GF-D8 (cell line): ENCODE measurements at places on chromosomes 16 and 17.
A peak's percentile ranks its signal among the peaks of the same experiment; 100 is the strongest.

DNA sequence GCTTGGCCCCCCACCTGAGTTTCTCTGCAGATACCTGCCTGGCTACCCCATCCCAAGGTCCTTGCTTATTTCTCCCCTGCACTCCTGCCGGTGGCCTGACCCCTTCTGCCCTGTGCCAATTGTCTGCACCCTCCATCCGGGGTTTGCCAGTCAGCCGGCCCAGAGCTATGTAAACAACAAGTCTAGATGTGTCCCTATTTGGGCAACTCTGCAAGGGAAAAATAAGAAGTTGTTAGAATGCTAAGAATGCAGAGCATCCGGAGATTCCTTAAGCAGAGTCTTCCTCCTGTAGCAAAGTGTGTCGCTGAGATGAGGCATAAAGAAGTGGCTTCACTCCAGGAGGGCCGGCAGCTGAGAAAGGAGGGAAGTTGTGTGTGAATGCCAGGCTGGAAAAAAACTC, 46.6 kb downstream of the RGS9 start:
- DNase-seq: no peak

DNA sequence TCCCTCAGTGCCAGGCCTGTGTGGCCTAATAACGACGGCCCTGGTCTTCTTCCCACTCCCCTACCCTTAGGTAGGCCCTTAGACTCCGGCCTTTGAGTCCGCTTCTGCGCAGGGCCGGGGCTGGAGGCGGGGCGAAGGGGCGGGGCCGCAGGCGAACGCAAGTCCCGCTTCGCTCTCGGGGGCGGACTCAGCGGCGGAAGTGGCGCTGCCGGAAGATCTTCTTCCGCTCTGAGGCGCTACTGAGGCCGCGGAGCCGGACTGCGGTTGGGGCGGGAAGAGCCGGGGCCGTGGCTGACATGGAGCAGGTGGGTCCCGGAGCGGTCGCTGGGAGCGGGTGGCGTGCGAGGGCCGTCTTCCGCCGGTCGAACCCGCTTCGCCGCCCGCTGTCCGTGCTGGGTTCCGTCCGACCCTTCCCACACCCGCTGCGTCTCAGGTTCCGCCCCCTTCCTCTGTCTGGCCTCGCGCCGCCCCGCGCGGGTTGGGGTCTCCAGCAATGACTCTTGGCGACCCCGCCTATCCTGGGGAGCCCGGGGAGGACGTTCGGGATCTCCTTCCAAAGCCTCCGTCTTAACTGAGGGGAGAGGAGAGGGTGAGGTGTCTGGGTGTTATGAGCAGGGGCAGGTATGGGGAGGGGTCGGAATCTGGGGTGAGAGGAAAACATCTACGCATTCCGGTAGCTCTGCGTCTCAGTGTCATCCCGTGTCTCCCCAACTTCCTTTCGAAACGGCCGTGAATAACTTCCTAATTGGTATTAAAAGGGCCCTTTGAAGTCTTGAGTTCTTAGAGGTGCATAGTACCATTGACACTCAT, at the start of gene STARD3:
TSS of gene STARD3 (plus strand) at position 218 of the 810 bp plus-strand sequence. CDS start 16,388 bp downstream, outside the sequence.
- peak; percentile 67 for DNase-seq

GRCh38 chr16:85266857-85267256, 154.6 kb upstream of the CIBAR2 start:
- no peak for DNase-seq

- no peak for DNase-seq
These were observed 1.4 kb upstream of the MRPL28 start for GRCh38 chr16:371515-372301.

- DNase-seq: no peak
These were observed 2.6 kb downstream of the TMEM220 start for GRCh38 chr17:10727192-10727591.

- no peak for DNase-seq
These were observed 10.2 kb upstream of the HOXB9 start for GRCh38 chr17:48636177-48637018.

GRCh38 chr16:5175266-5175665, 77.7 kb upstream of the EEF2KMT start:
- DNase-seq: no peak

DNA sequence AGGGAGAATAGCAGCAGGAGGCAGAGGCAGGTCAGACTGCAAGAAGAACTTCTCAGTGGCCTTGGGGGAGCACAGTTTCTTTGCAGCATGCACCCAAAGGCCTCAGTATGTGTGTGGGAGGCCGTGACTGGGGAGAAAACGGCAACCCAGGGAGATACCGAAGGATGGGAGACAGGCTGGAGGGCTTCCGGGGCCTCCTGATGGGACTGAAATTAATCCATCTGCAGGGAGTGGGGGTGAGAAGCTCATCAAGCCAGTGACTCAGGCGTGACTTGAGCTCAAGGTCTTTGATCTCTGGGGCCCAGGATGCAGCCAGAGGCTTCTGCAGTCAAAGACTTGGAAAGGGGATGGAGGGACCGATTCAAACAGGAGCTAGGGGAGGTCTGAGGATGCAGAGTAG, 5.1 kb upstream of the C17orf113 start:
- no peak for DNase-seq

DNA sequence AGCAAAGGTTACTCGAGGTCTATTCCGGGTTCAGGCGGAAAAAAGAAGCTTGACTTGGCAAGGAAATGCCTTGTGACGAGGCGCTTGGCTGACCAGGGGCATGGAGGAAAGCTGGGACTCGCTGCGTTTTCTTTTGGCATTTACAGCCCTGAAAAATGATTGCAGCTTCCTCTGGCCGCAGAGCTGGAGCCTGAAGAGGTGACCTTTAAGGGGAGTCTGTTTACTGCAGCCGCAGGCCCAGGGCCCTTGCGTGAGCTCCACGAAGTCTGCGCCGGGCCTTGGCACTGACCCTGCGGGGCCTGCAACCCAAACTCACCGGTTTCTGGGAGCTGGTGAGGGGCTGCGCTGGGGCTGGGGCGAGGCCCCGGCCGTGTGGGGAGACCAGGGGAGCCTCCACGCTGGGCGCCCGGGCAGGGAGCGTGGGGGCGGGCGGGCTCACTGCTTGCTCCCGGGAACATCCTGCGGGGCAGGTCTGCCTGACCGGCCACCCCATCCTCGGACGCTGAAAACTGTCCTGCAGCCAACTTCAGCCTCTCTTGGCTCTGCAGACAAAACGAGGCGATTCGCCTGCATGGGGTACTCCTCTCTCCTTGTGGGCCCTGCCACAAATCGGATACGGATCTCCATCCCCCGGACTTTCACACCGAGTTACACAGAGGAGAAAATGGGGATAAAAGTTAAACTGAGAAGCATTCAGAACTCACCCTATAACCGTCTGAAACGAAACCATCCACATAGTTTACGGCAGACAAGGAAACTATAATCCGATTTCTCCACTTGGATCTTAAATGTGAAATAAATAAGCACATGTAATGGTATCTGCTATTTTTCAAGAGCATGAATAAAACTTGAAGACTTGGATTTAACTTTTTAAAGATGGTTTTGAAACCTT, 206.3 kb upstream of the FOXF1 start:
- no peak for DNase-seq

DNA sequence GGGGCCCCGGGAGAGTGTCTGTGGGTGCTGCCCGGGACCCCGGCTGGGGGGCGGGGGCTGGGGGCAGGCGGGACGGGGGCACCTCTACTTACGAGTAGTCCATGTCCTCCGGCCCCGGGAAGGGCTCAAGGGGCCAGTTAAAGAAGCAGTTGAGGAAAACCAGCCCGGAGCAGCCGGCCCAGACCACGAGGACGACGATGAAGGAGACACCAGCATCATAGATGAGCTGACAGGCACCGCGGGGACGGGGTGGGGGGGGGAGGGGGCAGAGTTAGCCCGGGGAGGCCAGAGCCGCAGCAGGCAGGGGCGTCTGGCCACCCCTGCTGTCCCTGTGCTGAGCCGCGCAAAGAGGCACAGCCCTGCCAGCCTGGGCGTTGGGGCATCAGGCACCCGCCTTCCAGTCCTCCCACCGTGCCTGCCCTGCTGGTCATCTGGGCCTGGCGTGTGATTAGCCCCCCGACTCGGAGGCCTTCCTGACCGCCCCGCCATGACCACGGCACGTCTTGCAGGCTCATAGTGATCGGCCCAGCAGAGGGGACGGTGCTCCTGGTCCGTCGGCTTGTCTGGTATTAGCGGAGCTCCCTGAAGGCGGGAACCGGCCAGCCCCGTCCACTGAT, 29.0 kb upstream of the PITPNA start:
- DNase-seq: no peak

DNA sequence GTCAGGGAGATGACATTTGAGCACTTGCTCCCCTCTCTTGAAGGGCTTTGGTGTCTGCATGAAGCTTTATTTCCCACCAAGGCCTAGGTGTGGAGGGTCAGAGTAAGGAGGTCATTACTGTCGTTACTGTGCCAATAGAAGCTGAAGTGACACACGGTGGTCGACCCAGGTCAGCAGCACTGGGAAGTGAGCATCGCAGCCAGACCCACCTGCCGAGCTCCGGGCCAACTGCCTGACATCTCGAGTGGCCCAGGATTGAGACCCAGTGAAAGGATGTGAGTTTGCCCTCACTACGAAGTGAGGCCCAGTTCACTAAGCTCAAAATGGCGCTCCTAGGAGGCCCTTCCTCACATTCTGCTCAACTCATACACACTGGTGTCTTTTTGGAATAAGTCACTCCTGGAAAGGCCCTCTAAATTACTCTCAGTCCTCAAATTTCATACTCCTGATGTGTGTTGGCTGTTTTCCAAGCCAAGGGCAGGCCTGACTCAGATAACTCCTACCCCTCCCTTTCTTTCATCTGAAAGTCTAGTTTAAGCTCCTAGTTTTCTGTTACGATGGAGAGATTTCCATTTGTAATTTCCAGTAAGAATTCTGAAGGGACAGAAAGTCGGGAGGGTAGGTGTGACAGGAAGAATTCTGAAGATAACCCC, 200.4 kb downstream of the LGALS9B start:
- no peak for DNase-seq

GRCh38 chr16:79559532-79559931, 41.0 kb downstream of the MAF start:
- DNase-seq: no peak

- DNase-seq: no peak
These were observed 488.9 kb downstream of the SHISA9 start for GRCh38 chr16:13390093-13390985.

DNA sequence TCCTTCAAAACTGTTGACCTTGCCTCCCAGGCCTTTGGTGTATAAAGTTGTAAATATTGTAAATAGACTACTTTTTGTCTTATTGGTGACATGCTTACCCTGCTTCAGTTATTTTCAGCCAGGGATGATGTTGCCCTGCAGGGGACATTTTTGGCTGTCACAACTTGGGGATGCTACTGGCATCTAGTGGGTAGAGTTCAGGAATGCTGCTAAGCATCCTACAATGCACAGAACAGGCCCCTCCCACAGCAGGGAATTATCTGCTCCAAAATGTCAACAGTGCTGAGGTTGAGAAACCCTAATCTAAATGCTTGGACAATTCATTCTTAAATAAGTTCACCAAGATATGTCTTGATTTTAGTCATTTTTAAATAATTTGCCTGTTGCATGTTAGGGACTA, 459.8 kb downstream of the PMP22 start:
- no peak for DNase-seq

DNA sequence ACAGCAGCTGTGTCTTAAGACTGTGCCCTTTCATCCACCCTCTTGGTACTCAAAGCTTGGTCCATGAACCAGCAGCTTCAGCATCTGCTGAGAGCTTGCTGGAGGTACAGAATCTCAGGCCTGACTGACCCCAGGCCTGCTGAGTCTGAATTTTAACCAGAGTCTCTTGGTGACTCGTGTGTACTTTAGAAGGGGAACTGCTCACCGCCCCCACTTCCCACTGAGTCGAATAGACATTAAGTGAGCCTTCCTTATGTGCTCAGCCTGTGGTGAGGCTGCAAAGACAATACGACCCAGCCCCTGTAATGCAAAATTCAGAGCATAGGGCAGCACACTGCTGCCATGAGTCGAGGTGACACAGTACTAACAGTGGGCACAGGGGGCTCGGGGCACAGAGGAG, 662.8 kb downstream of the WWOX start:
- no peak for DNase-seq

GRCh38 chr16:11088831-11089230, 144.5 kb downstream of the CLEC16A start:
- DNase-seq: no peak

DNA sequence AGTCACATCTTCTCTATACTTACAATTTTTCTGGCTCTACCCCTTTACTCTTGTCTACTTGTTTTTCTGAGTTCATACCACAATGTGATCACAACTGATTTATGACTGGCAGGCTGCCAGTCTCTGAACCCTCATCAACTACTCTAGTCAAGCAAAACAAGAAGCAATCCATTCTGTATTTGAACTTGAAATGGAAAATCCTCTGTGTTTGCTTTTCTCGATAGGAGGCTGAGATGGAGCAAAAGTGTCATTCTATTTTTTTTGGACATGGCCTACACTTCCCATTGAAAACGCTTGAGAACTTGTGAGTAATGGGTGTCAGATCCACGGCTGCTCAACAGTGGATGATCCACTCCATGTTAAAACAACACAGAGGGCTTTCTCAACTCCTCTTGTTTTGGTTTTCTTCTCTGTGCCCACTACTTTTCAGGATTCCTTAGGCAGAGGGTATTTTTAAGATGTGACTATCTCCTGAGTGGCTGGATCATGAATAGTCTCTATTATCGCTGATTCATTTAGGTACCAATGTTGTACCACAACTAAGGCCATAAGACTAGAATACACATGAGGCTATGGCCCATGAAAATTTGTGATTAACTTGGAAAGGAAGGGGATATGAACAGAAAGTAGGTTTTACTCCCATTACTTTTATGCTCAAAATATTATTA, 11.7 kb downstream of the TMEM100 start:
- no peak for DNase-seq

- no peak for DNase-seq
These were observed 4.8 kb downstream of the SPHK1 start for GRCh38 chr17:76388966-76389888.

GRCh38 chr16:58121132-58121531, 8.0 kb downstream of the CFAP20 start:
- DNase-seq: no peak

- DNase-seq: no peak
These were observed 206.1 kb downstream of the HAPSTR1 start for GRCh38 chr16:9297437-9298113.

DNA sequence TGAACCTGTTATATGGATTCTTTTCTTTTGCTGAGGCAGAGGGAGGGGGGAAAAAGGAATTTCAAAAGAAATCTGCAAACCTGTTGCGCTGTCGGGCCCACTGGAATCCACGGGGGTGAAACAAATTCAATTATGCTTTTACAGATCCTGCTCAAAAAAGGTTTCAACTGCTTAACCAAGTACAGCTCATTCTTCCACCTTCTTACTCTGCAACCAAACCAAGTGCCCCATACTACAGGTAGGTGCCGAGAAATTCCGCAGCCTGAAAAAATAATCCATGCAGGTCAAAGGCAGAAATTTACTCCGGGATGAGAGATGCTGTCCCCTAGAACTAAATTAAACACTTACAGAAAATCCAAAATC, 416 bp downstream of the RNF43 start:
- no peak for DNase-seq
